ENCODE measurements at places on chromosomes 7 and 10. TPM values are rescaled to one million over a fixed set of nuclear protein-coding genes. Genes with fewer than 3 reads are reported as not detected.

Gene SOSTDC1
- 15.6 TPM for polyA plus RNA-seq

Gene ANKRD61
- polyA plus RNA-seq, result not detected

Gene DOCK4
- polyA plus RNA-seq, result 9.4 TPM

Gene ELAPOR2
- polyA plus RNA-seq, result 8.8 TPM

Gene PTTG1IP2
- not detected for polyA plus RNA-seq

Gene NUTM2B
- polyA plus RNA-seq, result not detected

Gene IDI2
- polyA plus RNA-seq, result not detected

Gene RUFY2
- 16.5 TPM for polyA plus RNA-seq

Gene VGF
- not detected for polyA plus RNA-seq

Gene NOS3
- 5.5 TPM for polyA plus RNA-seq

Gene PRF1
- 0.39 TPM for polyA plus RNA-seq

Gene TRPV5
- polyA plus RNA-seq, result 0.12 TPM

Gene COBL
- 116 TPM for polyA plus RNA-seq

Gene MICALL2
- 8.1 TPM for polyA plus RNA-seq

Gene RNF148
- polyA plus RNA-seq, result not detected

Gene CTAGE4
- not detected for polyA plus RNA-seq

Gene CALML3
- not detected for polyA plus RNA-seq

Gene ADK
- 28.2 TPM for polyA plus RNA-seq

Gene CCL24
- 0.35 TPM for polyA plus RNA-seq

Gene PKD2L1
- polyA plus RNA-seq, result not detected

All from muscle of arm (tissue), 14 donors.